Upper lobe of right lung (tissue), 1 donor: ENCODE measurements at places on chromosomes 3 and 15.
A peak's percentile ranks its signal among the peaks of the same experiment; 100 is the strongest.

- H3K36me3 ChIP-seq: no peaks in the 10 kb centered on the region
- H3K27me3 ChIP-seq: no peaks in the 10 kb centered on the region
- H3K4me1 ChIP-seq: no peaks in the 10 kb centered on the region
- H3K4me3 ChIP-seq: no peak overlapping the region
- no peak overlapping the region for H3K27ac ChIP-seq
Measured at GRCh38 chr15:23734862-23735261, 47.8 kb upstream of the NDN start.

DNA sequence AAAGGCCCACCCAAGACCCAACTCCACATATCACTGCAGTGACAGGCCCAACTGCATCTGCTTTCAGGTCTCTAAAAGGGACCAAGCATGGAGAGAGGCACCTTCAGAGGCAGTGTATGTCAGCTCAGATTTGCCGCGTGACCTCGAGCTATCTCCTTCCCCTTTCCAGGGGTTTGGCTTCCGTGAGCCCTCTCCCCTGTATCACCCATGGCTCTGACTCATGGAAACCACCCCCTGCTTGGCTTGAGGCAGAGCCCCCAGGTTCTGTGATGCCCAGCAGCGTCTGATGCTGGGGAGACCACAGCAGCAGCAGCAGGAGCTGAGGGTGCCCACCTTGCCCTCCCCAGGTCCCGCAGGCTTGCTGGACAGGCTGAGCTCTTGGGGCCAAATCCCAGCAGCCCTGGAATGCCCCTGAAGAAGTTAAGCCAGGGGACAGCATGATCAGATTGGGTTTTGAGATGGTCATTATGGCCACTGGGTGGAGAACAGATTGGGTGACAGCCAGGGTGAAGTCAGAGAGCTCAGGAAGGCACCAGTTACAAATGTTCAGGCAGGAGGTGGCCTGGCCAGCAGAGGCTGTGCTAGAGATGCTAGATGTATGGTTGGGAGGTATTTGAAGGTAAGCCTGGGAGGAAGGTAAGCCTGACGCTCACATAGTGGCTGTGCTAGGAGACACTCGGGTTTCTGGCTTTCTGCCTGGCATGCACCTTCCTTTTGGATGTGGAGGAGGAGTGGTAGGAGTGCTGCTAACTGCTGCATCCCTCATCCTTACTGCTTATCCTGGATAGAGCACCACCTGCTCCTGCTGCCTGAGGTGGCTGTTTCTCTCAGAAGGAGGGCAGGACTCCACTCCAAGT, 42.9 kb downstream of the FGD5 start:
- H3K27ac ChIP-seq: peak overlapping the region; percentile 60
- H3K4me1 ChIP-seq: peaks cover 28% of the 10 kb centered on the region
- H3K27me3 ChIP-seq: no peaks in the 10 kb centered on the region
- no peaks in the 10 kb centered on the region for H3K36me3 ChIP-seq

DNA sequence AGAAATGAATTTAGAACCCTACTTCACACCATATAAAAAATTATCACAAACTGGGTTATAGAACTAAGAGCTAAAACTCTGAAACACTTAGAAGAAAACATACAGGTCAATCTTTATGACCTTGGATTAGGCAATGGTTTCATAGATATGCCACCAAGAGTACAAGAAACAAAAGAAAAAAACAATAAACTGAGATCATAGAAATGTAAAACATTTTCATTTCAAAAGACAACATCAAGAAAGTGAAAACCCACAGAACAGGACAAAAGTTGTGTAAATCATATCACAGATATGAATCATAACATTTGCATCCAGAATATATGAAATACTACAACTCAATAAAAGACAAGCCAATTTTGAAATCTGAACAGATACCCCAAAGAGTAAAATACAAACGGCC, 72.4 kb downstream of the TBL1XR1 start:
- H3K27ac ChIP-seq: no peak overlapping the region
- no peak for DNase-seq
- H3K4me3 ChIP-seq: no peak overlapping the region
- no peaks in the 10 kb centered on the region for H3K27me3 ChIP-seq
- peaks cover 32% of the 10 kb centered on the region for H3K4me1 ChIP-seq
- H3K36me3 ChIP-seq: no peaks in the 10 kb centered on the region

- H3K4me3 ChIP-seq: no peak overlapping the region
- no peaks in the 10 kb centered on the region for H3K27me3 ChIP-seq
- DNase-seq: no peak
- no peak overlapping the region for H3K27ac ChIP-seq
Measured at GRCh38 chr3:102571720-102572384, 137.0 kb downstream of the ZPLD1 start.

DNA sequence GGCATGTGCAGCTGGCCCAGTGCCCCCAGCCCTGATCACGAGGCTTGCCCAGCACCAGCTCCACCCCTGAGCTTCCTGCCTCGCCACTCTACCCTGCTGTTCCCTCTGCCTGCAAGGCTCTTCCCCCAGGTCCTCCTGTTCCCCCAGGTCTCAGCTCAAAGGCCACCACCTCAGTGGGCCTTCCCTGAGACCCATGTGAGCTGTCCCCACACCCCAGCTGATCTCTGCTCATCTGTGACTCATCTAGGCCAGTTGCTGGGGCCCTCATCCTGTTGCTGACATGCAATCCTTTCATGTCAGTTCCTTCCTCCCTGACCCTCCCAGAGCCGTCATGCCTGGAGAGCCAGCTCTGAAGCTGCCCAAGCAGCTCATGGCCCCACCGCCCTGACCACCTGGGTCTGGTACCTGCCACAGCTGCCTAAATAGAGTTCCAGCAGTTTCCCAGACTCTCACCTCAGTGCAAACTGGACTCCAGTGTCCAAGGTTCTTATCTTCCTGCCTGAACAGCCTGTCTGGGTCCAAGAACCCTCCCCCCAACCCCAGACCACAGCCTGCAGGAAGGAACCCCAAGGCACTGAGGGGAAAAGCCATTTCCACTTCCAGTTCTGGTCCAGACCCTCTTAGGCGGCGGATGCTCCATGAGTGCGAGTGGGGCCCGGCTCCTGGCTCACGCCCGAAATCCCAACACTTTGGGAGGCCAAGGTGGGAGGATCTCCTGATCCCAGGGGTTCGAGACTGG, 116.6 kb upstream of the IQSEC1 start:
- H3K27me3 ChIP-seq: no peaks in the 10 kb centered on the region
- no peaks in the 10 kb centered on the region for H3K36me3 ChIP-seq
- DNase-seq: no peak
- H3K27ac ChIP-seq: no peak overlapping the region

DNA sequence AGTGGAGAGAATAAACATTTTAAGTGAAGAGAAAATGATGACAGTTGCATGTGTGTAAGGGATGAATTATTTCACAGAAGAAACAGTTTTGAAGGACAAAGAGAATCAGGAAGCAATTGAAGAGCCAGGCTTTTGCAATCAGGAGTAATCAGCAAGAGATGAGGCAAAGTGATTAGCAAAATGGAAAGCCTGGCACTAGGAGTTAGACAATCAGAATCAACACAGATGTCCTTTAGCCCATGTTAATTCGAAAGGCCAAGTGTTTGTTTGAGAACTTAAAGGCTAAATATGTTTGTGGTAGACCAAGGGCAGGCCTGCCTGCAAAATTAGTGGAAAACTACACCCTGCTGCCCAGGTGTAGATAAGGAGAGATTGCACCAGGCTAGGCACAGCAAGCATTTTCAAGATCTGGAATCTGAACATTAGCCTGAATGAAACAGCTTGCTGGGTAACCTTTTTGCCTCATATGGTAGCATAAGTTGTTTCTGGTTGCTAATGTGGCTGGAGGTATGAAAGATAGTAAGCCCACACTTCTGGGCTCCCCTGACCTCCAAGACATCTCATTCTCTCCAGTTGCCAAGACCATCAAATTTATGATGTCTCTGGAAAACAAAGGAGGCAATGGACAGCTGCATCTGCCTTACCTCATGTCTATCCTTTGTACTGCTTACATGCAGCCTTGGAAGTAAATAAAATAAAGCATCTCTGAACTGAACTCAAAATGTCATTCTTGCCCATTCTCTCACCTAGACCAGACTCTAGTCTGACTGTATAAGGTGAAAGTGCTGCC, 22.0 kb upstream of the LEKR1 start:
- no peaks in the 10 kb centered on the region for H3K4me1 ChIP-seq
- no peak overlapping the region for H3K27ac ChIP-seq
- H3K36me3 ChIP-seq: no peaks in the 10 kb centered on the region

DNA sequence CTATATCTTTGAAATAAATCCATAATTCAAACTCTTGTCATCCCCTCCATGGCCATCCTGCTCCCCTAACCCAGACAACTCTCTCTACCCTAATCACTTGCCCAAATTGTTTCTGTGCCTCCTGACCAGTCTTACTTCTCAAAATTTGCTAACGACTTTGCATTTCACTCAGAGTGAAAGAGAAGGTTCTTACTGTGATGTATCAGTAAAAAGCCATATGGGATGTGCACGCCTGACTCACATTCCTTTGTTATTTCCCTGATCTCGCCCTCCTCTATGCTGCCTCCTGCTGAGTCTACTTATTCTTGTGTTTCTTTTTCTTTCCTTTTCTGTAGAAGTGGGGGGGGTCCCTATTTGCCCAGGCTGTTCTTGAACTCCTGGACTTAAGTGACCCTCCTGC, 487.2 kb upstream of the FRG2C start:
- no peak overlapping the region for H3K27ac ChIP-seq
- H3K27me3 ChIP-seq: no peaks in the 10 kb centered on the region
- no peak for DNase-seq
- no peaks in the 10 kb centered on the region for H3K36me3 ChIP-seq
- no peak overlapping the region for H3K4me3 ChIP-seq

- no peak for DNase-seq
- H3K4me3 ChIP-seq: no peak overlapping the region
- no peak overlapping the region for H3K27ac ChIP-seq
- no peaks in the 10 kb centered on the region for H3K27me3 ChIP-seq
- H3K36me3 ChIP-seq: no peaks in the 10 kb centered on the region
Measured at GRCh38 chr3:112980080-112980479, 5.2 kb upstream of the CD200R1 start.

- no peak overlapping the region for H3K27ac ChIP-seq
- no peaks in the 10 kb centered on the region for H3K4me1 ChIP-seq
Measured at GRCh38 chr3:133301194-133301593, 98.7 kb upstream of the BFSP2 start.

GRCh38 chr3:146035366-146035765, 125.6 kb downstream of the PLOD2 start:
- H3K4me1 ChIP-seq: no peaks in the 10 kb centered on the region
- no peak for DNase-seq
- H3K27ac ChIP-seq: no peak overlapping the region
- H3K36me3 ChIP-seq: no peaks in the 10 kb centered on the region

GRCh38 chr15:74336061-74337005, 31.1 kb downstream of the CYP11A1 start:
- peaks cover 5% of the 10 kb centered on the region for H3K4me1 ChIP-seq
- H3K4me3 ChIP-seq: no peak overlapping the region
- H3K36me3 ChIP-seq: no peaks in the 10 kb centered on the region
- H3K27me3 ChIP-seq: no peaks in the 10 kb centered on the region
- H3K27ac ChIP-seq: no peak overlapping the region

- no peak for DNase-seq
- no peaks in the 10 kb centered on the region for H3K27me3 ChIP-seq
- no peaks in the 10 kb centered on the region for H3K36me3 ChIP-seq
- H3K4me1 ChIP-seq: no peaks in the 10 kb centered on the region
Measured at GRCh38 chr3:107612664-107613084, 89.9 kb downstream of the BBX start.

DNA sequence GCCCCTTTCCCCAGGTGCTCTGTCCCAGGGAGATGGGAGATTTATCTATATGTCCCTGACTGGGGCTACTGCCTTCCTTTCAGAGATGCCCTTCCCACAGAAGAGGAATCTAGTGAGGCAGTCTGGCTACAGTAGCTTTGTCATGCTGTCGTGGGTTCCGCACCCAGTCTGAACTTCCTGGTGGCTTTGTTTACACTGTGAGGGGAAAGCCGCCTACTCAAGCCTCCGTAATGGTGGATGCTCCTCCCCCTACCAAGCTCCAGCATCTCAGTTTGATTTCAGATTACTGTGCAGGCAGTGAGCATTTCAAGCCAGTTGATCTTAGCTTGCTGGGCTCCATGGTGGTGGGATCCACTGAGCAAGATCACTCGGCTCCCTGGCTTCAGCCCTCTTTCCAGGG, 35.4 kb upstream of the SLC7A14 start:
- no peak overlapping the region for H3K4me3 ChIP-seq

DNA sequence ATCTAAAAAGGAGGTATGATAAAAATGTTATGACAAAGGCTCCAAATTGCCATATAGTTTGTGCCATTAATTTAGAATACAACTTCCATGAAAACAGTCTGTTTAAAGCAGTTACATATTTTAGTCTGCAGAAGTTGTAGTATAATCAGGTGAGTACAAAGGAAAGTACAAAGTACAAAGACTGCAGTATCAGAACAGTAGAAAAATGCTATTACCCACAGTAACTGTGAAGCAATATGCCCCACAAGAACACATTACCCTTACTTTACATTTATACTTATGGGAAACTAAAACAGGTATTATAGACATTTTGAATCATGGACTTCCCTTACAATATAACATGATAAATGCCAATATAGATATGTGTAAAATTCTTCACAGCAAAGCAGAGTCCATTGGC, 398.5 kb downstream of the ERC2 start:
- H3K27me3 ChIP-seq: no peaks in the 10 kb centered on the region
- no peak for DNase-seq
- H3K4me1 ChIP-seq: no peaks in the 10 kb centered on the region
- no peak overlapping the region for H3K4me3 ChIP-seq

- peaks cover 69% of the 10 kb centered on the region for H3K36me3 ChIP-seq
- no peak for DNase-seq
- no peaks in the 10 kb centered on the region for H3K4me1 ChIP-seq
- H3K27ac ChIP-seq: no peak overlapping the region
- no peak overlapping the region for H3K4me3 ChIP-seq
Measured at GRCh38 chr3:49053543-49053942, 24.3 kb upstream of the IMPDH2 start.

GRCh38 chr15:85401108-85401774, 20.8 kb downstream of the AKAP13 start:
- H3K27me3 ChIP-seq: no peaks in the 10 kb centered on the region
- no peak overlapping the region for H3K4me3 ChIP-seq
- no peak for DNase-seq
- no peaks in the 10 kb centered on the region for H3K36me3 ChIP-seq
- peaks cover 72% of the 10 kb centered on the region for H3K4me1 ChIP-seq

- H3K27ac ChIP-seq: no peak overlapping the region
- no peak overlapping the region for H3K4me3 ChIP-seq
- no peak for DNase-seq
- H3K27me3 ChIP-seq: no peaks in the 10 kb centered on the region
Measured at GRCh38 chr3:155230382-155230781, 63.1 kb downstream of the STRIT1 start.

DNA sequence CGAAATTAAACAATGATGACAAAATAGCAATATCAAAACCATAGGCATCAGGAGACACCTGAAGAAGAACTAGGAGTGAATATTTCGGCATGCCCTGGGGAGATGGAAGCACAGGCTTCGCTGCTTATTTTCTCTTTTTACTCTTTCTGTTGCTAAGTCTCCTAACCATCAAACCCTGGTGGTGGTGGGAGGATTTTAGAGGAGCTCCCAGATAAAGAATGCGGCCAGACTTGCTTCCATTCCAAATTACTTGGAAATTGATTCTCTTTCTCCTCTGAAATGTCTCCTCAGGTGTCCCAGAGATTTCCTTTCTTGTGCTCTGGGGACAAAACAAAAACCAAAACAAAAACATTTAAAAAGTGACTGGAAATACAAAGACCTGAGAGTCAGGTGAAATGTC, 243.0 kb downstream of the KBTBD8 start:
- H3K27ac ChIP-seq: no peak overlapping the region
- no peak for DNase-seq
- H3K27me3 ChIP-seq: no peaks in the 10 kb centered on the region
- no peaks in the 10 kb centered on the region for H3K4me1 ChIP-seq
- no peaks in the 10 kb centered on the region for H3K36me3 ChIP-seq

- no peaks in the 10 kb centered on the region for H3K27me3 ChIP-seq
- H3K4me3 ChIP-seq: no peak overlapping the region
- H3K27ac ChIP-seq: no peak overlapping the region
- no peaks in the 10 kb centered on the region for H3K4me1 ChIP-seq
Measured at GRCh38 chr3:106281221-106281620, 412.4 kb upstream of the CBLB start.
